ENCODE measurements at places on chromosomes 4 and X. TPM values are rescaled to one million over a fixed set of nuclear protein-coding genes. Genes with fewer than 3 reads are reported as not detected.

SASH3 gene
- 1.3 TPM for polyA plus RNA-seq

- DNase-seq = no peak
These were observed 82.5 kb downstream of the CPE start for GRCh38 chr4:165461159-165461821.

DNA sequence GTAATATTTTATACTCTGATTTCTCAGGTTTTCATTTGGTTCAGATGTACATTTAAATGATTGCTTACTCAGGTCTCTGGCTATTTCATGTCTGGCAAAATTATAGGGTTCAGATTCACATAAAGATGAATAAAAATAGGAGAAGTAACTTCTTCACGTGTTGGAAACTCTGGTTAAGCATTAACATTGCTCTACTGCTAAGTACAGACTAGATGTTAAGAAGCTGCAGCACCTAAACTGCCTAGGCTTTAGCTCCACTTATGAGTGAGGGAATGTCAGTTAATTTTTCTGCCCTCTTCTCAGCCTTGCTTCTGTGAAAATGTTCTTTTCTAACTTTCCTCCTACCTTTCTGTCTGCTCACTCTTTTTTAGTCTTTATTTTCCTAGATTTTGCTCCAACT lies 361.2 kb downstream of the ARAP2 start:
- DNase-seq = no peak

MAGEB17 gene
- 0.13 TPM for polyA plus RNA-seq

DNA sequence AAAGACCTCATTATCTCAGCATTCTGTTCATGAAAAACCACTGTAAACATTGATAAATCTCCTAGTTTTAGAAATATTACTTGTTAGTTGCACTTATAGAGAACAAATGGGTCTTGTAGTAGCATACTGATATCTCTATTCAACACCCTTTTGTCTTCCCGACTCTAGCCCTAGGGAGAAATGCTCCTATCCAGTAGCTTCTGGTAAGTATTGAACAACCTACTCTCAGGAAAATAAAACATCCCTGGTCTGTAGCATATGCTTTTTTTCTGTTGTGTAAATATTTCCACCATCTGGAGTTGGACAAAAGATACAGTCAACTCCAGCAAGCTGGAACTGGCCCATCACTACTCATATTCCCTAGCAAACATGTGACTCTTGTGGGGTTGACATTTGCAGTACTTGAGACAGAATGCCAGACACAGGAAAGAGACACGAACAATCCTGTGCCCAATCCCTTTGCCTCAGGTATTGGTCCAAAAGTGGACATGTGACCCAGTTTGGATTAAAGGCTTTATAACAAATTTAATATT lies 188.2 kb downstream of the GC start:
- DNase-seq = no peak

TSC22D3 gene
- polyA plus RNA-seq = 126 TPM

Measured in left renal cortex interstitium (tissue), 4 donors.